Naive thymus-derived CD8-positive, alpha-beta T cell (primary cell): ENCODE measurements at places on chromosomes 5 and 9.

GRCh38 chr5:89936576-89936975, 473.0 kb downstream of the CETN3 start:
- DNase-seq: no peak

- no peak for DNase-seq
Observed at GRCh38 chr5:168820874-168821273, 241.7 kb upstream of the PANK3 start.

DNA sequence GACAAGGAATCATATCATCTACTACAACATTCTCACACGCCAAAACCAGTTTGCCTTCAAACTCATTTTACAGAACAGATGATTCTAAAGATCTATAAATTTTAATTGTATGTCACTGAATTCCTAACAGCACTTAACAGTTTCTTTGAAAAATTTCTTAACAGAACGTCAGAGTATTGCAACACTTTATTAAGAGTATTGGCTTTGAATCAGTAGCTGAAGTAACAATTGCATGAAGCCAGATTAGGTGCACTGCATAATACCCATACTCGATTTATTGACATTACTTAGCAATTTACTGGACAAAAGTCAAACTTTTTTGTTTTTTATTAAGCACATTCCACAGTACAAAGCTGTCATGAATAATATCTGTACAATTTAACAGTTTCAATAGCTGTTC, 75.8 kb downstream of the SMIM23 start:
- no peak for DNase-seq

DNA sequence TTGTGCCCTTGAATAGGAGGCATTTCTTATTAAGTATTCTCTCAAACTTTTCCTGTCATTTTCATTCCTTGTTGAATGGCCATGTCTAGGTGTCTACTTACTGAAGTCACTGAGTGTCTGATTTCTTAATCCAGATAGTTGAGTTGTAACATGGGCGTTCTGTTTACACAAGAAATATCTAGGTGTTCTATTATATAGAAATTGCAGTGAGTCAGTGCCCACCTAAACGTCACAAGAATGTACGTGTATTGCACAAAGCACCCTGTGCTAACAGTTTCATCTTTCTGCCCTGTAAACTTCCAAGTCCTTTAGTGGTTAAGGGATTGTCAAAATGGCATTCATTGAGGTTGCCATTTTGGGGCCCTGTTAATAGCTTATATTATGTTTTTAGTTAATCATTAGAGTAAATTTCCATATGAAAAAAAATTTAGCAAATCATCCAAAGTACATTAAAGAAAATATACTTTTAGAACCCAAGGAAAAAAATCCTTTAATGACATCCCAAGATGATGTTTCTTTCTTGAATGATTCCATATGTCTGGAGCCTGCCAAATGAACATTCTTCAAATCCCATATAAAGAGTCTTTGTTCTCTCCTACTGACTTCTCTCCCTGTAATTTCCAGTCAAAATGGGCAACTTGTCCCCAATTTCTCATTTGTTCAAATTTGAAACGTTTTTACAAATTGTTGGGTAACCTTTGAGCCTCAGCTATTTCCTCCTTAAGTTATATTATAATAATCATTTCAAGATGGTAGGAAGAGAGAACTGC, 114.2 kb downstream of the GOLPH3 start:
- no peak for DNase-seq

GRCh38 chr5:52767766-52768480, 19.8 kb upstream of the ITGA1 start:
- DNase-seq: no peak

- DNase-seq: no peak
Observed at GRCh38 chr5:109485030-109485429, 75.3 kb upstream of the PJA2 start.

DNA sequence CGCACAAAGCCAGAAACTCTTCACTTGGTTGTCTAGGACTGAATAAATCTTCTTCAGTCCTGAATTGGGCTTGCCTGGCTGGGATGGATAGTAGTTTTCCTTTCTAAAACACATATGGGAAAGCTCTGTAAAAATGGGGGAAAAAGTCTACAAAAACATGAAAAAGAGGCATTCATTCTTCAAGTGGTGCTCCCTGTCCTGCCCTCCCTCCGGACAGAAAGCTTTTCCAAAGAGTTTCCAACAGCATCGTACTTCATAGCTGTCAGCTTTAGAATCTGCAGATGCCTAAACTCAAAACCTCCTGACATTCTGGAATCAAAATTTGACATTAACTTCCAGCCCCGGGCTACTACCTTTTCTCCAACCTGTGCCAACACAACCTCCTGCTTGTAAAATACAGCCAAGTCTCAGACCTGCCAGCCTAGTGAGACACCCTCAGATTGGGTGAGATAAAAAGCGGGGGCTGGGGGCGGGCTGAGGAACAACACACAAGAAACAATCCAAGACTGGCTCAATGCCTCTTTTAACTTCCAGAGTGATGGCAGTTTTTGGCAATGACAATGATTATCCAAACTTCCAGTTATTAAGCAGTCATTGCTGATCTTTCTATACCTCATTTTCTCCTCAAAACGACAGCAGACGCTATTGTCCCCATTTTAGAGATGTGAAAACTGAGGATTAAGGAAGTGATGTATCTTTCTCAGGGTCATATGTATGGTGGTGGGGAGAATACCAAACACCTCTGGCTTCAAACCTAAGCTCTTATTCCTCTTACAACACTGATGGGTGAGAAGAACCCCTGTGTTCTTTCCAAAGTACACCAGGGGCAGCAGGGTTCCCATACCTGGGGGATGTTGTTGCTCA, 1.3 kb downstream of the TNC start:
- no peak for DNase-seq

DNA sequence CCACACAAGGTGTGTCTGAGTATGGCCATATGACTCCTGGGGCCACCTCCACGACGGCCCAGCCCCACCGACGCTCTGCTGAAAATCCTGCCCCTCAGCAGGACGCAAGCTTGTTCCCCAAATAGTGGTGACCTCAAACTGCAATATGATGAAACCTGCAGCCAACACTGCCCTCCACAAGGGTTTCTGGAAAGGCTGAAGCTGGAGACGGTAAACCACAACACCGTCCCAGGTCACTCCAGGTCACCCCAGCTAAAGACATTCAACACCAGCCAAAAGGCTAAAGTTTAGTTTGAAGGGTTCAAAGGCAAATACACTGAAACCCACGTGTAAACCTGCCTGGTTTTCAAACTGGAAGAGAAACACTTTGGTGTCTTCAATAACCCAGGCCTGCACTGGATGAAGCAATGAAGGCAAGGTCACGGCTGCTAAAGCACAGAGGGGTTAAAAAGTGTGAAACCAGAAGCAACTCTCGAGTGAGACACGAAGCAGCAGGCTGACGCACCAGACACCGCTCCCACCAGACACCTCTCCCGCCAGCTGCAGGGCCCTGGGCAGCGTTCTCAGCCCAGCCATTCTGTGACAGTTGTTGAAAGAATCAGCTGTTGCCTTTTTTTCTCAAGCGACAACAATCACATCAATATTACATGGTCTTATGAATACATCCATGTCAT, 1.8 kb upstream of the LHX3 start:
- no peak for DNase-seq

DNA sequence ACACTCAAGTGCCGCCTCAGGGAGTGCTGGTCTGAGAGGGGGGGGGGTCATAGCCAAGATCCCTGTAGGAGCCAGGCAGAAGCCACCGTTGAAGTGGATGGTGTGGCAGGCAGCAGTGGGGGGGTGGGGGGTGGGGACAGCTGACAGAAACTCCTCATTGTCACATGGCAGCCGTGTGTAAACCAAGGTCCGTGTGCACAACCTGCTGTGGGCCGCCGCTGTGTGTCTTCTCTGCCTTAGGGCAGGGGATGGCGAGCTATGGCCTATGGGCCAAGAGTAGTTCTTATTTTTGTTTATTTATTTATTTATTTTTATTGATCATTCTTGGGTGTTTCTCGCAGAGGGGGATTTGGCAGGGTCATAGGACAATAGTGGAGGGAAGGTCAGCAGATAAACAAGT, 13.4 kb downstream of the SQSTM1 start:
- DNase-seq: no peak

DNA sequence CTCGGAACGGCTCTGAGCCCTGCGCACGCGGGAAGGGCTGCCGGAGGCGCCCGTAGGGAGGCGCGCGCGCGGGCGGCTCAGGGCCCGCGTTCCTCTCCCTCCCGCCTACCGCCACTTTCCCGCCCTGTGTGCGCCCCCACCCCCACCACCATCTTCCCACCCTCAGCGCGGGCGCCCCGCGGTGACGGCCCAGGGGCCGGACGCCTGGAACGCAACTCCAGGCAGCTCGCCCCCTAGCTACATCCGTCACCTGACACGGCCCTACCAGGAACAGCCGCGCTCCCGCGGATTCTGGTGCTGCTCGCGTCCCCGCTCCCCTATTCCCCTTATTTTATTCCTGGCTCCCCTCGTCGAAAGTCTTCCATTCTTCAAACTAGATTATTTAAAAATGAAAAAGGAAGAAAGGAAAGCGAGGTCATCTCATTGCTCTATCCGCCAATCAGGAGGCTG, at the start of gene CDKN2B-AS1:
Gene CDKN2B-AS1, plus strand, starts transcription at position 236 of the 450 bp plus-strand sequence.
- no peak for DNase-seq

DNA sequence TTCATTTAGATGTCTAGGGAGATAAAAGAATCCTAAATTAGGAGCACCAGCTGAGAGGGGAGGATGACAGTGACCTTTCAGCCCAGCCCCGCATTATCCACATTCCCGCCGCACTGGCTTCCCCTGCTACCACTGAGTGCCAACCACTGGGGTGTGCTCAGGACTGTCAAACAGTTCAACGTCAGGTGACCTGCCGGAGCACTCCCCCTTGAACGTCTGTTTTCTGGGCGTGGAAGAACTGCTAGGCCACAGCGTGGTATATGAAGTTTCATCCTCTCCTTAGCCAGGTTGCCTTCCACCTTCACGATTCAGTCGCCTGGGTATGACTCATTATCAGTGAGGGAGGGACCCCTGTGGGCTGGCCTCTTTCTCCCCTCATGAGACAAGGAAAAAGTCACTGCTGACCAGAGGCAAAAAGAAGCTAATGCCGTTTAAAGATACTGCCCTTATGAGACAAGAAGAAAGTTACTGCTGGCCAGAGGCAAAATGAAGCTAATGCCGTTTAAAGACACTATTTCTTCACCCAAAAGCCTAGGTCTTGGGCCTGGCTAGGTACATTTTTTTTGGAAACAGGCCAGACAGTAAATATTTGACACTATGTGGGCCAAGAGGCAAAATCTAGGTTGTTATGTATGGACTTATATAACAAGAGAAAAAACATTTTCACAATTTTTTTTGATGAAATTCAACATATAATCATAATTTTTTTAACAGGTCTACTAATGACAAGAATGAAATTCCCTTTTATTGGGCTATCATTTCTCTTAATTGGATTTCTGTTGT, 4.6 kb downstream of the NMRK1 start:
- no peak for DNase-seq

- DNase-seq: no peak
Observed at GRCh38 chr9:82581935-82582334, 481.0 kb downstream of the RASEF start.

GRCh38 chr5:50667023-50667652, 701 bp downstream of the PARP8 start:
- DNase-seq: peak; percentile 42

GRCh38 chr9:107422189-107423185, 67.1 kb downstream of the KLF4 start:
- no peak for DNase-seq

- DNase-seq: no peak
Observed at GRCh38 chr5:142981886-142982820, 212.0 kb downstream of the ARHGAP26 start.

- DNase-seq: no peak
Observed at GRCh38 chr5:128378196-128378595, 159.8 kb downstream of the FBN2 start.

- DNase-seq: no peak
Observed at GRCh38 chr9:24218656-24219055, 327.0 kb downstream of the IZUMO3 start.

DNA sequence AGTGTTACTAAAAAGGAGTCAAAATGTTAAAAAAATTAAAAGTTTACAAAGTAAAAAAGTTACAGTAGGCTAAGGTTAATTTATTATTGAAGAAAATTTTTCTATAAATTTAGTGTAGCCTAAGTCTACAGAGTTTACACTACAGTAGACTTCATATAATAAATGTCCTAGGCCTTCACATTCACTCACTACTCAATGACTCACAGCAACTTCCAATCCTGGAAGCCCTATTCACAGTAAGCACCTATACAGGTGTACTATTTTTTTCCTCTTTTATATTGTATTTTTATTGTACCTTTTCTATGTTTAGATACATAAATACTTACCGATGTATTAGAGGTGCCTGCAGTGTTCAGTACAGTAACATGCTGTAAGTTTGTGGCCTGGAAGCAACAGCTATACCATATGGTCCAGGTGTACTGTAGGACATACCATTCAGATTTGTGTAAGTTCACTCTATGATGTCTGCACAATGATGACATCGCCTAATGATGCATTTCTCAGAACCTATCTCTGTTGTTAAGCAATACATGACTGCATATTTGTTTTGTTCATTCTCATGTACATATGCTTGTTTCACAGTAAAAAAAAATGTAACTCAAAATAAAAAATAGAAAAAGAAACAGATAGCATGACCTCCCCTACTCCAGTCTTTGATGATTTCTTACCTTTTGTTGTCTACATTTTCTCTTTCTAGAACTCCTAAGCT, 64.7 kb downstream of the NR3C1 start:
- no peak for DNase-seq

DNA sequence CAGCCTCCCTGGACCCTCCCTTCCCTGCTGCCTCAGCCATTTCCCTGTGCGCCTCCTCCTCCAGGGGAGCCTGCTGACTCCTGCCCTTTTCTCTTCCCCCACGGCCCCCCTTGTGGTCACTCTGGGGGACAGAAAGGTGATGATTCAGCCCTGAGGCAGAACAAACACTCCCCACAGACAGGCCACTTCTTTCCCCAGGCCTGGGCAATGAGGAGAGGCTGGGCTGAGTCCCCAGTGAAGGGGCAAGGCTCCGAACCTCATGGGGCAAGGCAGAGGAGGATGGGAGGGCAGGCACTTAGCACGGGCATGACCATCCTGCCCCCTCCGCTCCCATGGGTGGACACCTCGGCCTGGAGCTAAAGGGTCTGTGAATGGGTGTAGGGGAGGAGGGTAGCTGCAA, 21.0 kb downstream of the CSF1R start:
- DNase-seq: no peak

DNA sequence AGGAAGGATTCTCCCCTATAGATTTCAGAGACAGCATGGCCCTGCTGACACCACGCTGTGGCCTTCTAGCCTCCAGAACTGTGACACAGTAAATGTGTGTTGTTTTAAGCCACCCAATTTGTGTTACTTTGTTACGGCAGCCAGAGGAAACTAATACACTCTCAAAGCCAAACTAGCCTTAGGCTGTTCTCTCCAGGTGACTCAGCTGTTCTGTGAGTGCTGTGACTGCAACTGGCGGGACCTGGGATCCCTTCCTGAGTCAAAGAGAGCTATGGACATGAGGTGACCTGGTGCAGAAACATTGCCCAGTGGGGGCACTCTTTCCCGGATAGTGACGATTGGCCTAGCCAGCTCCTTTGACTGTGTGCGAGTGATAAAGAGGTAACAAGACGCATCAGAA, 14.0 kb upstream of the MLANA start:
- DNase-seq: no peak
